Stimulated activated CD8-positive, alpha-beta memory T cell treated with anti-CD3 and anti-CD28 coated beads, Interleukin-7, amount 100 ng/mL, for 1 hour (primary cell): ENCODE measurements at places on chromosomes 11 and 22.

DNA sequence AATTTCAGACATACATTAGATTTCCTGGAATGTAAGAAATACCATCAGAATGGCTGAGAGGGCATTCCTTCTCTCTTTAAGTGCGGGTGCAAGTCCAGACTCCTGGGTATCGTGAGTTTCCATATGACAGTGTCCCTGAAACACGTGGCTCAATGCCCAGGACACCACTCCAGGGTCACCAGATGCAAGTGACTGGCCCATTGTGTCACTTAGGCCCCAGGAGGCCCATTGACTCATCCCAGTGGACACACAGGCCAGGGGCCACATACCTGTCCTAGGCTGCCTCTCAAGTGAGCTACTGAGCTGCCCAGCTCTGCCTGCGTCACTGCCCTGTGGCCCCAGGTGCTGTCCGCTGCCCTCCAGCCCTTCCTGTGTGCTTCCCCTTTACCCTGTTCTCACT, 18.5 kb downstream of the FBLN1 start:
- DNase-seq = no peak

DNA sequence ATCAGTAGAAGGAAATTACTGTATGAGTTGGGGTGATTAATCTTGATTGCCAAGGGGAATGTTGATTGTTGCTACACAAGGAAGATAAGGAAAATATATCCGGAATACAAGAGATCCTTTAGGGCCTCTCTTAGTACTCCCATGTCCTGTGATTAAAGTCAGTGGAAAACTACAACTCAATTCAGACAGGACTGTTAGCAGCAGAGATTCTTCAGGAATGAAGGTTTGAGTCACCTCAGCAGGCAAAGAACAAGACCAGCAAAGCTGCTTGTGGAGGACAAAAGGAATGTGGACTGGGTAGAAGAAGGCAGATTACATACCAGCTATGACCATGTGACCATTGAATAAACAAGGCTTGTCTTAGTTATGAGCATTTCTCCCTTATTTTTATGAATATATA, 478.2 kb downstream of the BUD13 start:
- no peak for DNase-seq

GRCh38 chr22:34973926-34974325, 92.0 kb upstream of the ISX start:
- no peak for DNase-seq

DNA sequence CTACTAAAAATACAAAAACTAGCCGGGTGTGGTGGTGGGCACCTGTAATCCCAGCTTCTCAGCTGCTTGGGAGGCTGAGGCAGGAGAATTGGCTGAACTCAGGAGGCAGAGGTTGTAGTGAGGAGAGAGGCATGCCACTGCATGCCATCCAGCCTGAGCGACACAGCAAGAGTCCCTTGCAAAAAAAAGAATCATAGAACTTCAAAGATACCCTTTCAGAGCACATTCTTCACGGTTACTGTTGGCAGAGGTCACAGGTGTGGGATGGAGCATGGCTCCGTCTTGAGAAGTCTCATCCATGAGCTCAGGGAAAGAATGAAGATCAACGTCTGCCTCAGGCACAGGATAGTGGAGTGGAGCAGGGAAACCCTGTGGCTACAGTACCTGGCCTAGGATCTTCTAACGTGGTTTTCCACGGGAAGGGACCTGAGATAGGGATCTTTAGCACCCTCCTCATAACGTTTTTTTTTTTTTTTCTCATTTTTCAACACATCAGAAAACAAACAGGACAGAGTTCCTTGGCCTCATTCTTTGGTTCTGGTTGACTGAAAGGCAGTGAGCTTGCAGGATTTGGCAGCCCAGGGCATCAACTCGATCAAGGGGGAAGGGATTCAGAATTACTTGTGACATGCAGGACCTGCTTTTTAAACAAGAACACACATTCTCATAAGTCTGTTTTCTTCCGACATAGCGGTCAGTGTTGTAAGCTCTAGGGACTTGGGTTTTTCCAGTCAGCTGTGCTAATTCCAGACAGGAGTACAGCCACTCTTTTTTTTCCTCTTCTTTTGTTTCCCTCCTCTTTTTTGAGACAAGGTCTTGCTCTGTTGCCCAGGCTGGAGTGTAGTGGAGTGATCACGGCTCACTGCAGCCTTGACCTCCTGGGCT, 22.8 kb downstream of the F2 start:
- no peak for DNase-seq
